Smooth muscle cell of the brain vasculature (primary cell): ENCODE measurements at places on chromosomes 12 and 14.

GRCh38 chr12:98154850-98155249 is 360.5 kb upstream of the TMPO start:
- DNase-seq: no peak

DNA sequence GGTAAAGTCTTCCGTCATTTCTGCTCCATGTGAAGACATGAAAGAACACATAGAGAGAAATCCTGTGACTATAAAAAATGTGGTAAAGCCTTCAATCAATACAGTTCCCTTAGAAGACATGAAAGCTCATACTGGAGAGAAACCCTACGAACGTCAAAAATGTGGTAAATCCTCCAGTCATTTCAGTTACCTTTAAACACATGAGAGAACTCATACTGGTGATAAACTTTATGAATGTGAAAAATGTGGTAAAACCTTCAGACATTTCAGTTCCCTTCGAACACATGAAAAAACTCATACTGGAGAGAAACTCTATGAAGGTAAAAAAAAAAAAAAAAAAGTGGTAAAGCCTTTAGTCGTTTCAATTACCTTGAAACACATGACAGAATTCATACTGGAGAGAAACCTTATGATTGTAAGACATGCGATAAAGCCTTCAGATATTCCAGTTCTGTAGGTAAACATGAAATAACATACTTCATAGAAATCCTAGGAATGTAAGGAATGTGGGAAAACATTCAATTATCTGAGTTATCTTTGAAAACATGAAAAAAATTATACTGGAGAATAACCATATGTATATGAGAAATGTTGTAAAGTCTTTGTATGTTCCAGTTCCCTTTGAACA is 60.4 kb downstream of the MAP4K5 start:
- no peak for DNase-seq

DNA sequence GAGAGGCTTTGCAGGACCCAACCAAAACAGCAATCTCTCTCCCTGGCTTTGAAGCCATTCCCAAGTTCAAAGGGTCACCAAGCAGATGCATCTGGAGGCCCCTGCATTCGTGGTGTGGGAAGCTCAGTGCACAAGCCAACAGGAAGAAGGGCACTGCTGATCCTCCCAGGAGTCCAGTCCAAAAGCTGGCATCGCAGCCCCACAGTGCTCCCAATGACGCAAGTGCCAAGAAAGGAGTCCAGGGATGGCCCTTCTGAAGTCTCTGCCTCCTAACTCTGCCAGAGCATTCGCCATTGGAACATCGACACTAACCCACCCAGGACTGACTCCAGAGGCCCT is 25.1 kb downstream of the PXN start:
- no peak for DNase-seq

- no peak for DNase-seq
Observed at GRCh38 chr14:66022526-66022925, 463.6 kb upstream of the CCDC196 start.

GRCh38 chr12:47744005-47744651 is 14.6 kb downstream of the RAPGEF3 start:
- DNase-seq: no peak

DNA sequence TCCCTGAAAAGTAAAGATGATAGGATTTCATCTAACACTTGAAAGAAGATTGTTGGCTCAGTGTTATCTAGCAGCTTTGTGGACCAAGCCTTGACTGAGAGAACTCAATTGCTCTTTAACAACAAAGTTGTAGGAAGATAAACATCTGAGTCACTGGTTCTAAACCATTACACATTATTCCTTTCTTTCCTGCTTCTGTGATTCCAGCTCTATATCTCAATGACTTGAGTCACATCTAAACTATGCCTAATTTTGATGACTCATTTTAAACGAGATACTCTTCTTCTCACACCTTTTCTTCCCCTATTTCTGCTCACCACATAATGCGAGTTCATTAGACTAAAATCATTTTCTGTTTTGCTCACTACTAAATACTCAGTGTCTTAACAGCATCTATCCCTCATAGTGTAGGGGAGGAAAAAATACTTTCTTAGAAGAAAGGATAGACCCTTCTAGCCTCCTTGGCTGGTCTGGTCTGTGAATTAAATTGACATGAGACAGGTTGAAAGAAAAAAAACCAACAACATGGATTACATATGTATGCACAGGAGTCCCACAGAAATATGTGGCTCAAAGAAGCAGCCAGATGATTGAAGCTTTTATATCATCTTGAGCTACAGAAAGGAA is 201.4 kb downstream of the C12orf50 start:
- DNase-seq: no peak

DNA sequence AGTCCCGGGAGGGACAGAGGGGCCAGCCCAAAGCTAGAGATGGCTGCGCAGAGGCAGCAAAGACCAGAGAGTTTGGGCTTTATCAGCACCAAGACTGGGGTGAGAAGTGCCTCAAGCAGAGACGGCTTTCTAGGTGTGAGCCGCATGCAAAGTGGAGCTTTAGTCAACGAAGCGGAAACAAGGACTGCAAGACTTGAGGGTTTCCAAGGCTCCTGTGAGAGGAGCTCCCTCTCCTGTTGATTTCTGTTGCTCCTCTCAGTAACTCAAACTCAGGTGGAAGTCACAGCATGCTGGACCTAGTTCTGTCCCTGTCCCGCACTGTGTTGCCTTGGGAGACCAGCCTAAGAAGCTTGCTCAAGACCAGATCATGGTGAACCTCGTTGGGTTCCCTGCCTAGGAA is 327.8 kb downstream of the MED13L start:
- no peak for DNase-seq

DNA sequence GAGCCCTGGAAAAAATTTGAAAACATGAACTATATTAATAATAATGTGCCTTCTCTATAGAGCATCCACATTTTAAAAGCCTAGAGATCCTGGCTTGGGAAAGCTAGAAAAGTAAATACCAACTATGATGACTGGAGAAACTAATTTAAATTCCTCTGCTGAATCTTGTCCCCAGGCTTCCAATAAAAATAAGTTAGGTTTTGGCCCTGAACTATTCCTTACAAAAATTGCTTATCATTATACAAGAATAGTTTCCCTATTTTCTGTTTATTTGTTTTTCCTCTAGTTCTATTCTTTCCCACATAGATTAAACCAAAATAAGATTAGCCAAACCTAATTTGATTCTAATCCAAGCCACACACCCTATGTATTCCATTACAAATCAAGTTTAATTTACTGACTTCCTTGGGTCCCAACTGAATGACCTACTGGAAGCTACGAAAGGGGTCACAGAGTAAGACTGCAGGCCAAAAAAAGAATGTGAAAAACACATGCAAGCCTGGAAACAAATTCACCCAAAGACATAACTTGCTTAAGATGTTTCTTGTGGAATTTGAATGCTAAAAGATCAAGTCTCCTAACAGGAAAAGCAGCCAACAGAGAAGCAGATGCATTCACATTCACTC is 133.0 kb downstream of the PAWR start:
- DNase-seq: no peak

- DNase-seq: no peak
Observed at GRCh38 chr12:53068811-53069585, 10.2 kb downstream of the SPRYD3 start.

DNA sequence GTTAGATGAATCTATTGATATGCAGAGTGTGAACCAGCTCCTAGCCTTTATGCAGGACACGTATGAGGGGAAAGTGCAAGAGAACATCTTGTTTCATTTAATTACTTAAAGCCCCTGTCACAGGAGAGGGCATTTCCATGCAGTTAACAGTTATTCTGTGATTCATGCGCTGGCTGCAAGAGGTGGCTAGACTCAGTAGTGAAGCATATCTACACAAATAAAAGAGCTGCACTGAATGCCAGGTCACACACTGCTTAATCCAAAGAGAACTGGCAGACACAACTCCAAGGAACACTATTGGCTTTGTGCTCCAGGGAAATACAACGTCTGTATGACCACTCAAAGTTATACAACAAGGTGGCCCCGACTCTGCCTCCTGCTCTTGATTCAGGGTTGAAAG is 394.1 kb downstream of the C12orf75 start:
- no peak for DNase-seq

GRCh38 chr12:8913702-8914032 is 642 bp upstream of the PHC1 start:
- DNase-seq: no peak

GRCh38 chr12:19075711-19076340 is 53.7 kb upstream of the PLEKHA5 start:
- DNase-seq: no peak

DNA sequence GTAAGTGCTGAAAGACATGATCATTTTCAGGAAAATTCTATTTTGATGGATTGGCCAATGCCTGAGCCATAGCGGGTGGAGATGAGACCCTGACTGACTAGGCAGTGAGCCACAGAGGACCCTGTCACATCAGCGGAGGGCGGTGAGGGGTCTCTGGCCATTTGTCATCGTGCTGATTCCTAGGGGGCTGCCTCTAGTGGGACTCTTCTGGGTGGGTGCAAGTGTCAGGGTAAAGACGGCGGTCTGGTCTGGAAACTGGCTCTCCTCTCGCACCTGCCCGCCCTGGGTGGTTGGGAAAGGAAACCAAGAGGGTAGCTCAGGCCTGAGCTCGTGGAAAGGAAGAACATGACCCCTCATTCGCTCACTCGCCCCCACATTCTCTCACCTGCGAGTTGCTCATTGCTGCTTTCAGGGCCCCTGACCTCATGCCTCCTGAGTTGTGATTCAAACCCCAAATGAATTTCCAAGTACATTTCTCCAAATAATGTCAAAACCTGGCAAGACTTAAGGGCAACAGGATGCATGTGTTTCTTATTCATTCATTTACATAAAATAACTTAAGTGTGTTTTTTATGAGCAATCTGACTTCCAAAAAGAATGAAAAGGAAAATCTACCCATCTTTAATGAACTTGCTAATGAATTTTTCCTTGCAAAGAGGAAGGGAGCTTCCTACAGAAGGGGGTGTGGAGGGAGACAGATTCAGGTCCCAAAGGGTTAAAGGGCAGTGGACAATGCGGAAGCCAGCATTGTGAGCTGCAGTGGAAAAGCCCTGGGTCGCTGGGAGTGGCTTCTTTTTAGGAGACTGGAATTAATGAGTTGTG is 12.8 kb downstream of the MEG3 start:
- DNase-seq: no peak

DNA sequence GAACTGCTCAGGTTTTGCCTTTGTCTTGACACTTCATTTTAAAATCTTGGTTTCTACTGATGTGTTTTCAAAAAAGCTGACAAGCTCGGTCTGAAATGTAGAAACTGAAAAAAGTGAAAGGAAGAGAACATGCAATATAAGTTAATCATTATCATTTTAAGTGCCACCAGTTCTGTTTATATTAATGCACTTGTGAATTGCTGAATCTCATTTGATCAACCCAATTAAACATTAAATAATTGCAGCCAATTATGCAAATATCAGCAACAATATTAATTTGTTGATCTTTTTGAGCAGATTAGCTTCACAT is 133.8 kb downstream of the BCAT1 start:
- no peak for DNase-seq

DNA sequence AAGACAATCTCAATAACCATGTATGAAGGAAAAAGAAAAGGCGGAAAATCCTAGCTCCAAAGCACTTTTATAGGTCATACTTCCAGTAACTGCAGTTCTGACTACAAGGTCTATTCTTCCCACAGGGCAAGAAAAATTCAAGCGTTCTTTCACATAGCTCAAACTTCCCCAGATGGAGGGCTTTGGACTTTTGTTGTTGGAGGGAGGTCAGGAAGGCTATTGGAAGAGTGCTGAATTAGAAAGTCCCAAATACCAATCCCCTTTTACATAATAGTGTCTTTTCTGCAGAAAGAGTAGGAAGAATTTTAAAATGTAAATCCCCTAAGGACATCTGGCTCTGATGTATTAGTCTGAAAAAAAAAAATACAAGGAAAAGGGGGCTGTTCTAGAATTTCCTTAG is 309.4 kb downstream of the MDGA2 start:
- DNase-seq: no peak

DNA sequence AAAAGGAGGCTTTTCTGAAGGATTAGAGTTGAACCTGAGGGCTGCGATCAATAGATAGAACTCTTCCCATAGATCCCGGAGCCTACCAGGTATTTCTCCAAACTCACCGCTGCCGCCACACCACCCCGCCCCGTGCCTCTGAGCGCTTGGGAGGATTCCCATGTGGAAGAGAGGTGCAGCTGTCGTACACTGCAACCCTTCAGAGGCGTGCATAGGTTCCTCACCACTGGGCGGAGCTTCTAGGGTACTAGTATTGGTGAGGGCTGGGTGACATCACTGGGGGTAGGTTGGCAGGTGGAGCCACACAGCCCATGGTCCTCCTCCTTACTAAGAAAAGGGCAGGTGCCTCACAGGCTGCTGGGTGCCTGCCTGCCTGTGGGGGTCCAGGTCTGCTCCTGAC is 127.0 kb downstream of the TSPAN9 start:
- DNase-seq: no peak

DNA sequence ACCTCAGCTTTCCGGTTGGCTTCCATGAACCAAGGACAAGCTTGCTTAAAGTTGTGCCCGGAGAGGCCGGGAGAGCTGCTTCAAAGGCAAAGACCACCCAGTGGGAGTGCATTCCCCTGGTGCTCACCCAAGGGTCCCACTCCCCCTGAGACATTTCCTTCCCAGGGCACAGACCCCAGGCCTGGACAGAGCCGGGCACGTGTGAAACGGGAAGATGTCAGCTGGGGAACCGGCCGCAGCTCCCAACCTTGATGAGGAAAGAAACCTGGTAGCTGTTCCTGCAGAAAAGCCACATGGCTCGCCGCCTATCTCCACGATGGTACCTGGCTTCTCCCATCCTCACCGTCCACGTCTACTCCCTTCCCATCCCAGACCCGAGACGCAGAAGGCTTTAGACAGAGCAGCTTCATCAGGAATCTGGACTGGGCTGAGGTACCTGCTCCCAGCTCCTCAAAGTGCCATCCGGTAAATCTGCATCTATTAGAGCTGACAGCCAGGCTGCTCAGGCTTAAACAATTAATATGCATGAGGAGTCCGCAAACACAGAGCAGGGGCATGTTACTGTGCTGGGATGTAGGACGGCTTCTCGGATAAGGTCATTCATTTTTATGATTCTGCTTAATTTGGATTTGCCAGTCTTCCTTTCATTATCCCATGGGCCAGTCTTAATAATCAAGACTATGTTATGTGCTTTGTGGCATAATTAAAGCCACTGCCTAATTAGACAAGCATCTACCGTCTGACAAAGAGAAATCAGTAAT is 53.1 kb downstream of the GALNT9 start:
- DNase-seq: no peak

- no peak for DNase-seq
Observed at GRCh38 chr12:90028635-90029051, 320.0 kb upstream of the ATP2B1 start.

DNA sequence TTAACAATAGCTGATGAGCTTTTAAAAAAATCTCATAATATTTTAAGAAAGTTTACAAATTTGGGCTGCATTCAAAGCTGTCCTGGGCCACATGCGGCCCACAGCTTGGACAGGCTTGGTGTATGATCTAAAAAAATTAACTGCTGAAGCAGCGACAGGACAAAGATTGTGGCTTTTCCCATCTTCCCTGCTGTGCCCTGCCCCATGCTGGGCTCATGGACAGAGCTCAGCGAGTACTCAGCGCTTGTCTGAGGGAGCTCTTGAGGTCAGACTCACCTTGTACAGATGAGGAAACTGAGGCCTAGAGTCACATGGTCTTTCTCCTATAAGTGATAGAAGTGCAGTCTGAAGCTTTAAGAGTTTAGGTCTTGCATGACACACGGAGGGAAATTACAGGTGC is 15.0 kb downstream of the EVL start:
- no peak for DNase-seq
